Naive B cell (primary cell): ENCODE measurements at places on chromosomes 1 and 21.

GRCh38 chr1:14320986-14321385 is 277.5 kb upstream of the KAZN start:
- H3K27me3 ChIP-seq: peaks cover 20% of the 10 kb centered on the region
- no peak overlapping the region for H3K27ac ChIP-seq
- H3K4me1 ChIP-seq: no peaks in the 10 kb centered on the region
- H3K4me3 ChIP-seq: no peak overlapping the region
- H3K36me3 ChIP-seq: no peaks in the 10 kb centered on the region

DNA sequence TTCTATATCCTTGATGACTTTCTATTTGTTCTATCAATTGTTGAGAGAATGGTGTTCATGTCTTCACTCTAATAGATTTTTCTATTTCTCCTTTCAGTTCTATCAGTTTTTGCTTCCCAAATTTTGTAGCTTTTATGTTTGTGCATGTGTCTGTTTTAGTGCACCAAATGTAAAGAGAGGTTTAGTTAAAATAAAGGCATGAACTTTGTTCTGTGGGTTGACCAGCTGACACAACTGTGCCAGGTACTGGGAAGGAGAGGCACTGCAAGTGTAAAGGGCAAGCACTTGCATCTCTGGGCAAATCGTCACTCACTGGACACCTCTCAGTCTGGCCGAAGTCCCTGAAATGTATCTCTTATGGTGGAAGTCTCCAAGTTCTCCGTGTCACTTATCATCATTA is 38.6 kb upstream of the ABCD3 start:
- H3K36me3 ChIP-seq: no peaks in the 10 kb centered on the region
- no peak for DNase-seq
- H3K27me3 ChIP-seq: peaks cover 10% of the 10 kb centered on the region

DNA sequence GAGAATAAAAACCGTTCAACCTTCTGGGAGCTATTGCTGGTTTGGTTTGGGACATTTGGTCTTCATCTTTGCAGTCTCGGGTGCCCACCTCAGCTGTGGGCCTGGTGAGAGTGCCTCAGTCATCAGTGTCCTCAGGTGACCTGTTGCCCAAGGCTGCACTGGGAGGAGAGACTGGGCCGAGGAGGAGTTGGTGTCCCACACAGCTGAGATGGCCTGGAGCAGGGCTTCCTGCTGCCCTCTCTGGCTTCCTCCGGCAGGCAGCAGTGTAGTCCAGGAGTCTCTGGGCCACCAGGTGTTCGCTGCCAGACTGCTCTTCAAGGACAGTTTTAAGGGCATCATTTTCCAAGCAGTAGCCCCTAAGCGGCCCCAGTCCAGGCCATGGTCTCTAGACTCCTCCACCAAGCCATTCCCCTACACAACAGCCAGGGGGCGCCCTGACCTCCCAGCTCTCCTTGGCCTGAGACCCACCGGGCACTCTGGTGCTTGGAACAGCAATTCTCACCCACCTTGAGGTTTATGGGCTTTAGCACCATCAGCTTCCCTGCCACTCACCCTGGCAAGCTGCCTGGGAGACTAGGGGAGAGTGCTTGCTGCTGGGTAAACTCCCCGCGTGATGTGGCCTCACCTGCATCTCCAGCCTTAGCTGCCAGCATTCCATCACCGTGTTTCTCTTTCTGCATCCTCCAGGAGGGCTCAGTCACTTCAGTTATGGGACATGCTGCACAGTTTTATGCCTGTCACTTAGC is 9.1 kb upstream of the SYTL1 start:
- no peak overlapping the region for H3K4me3 ChIP-seq
- peak; percentile 51 for DNase-seq
- peak overlapping the region; percentile 56 for H3K27ac ChIP-seq
- no peaks in the 10 kb centered on the region for H3K36me3 ChIP-seq
- H3K4me1 ChIP-seq: peaks cover 50% of the 10 kb centered on the region

- no peak for DNase-seq
- no peak overlapping the region for H3K27ac ChIP-seq
- no peak overlapping the region for H3K4me3 ChIP-seq
Observed at GRCh38 chr1:152870831-152871730, 7.0 kb upstream of the SMCP start.

DNA sequence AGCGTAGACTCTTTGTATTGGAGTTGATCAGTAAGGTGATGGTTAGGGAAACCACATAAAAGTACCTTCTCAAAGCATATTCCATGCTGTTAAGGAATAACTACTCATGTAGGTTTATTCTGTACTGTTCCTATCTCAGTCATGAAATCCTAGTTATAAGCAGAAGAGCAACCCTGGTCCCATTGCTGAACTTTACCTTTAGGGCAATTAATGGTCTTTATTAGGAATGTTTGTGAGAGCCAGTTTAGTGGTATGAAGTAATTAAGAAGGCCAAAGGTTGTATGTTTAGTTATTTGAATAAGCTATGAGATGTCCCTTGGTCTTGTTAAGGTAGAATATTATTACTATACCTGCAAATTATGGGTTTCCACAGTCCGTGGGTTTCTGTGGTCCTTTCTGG is 44.0 kb downstream of the ACP6 start:
- H3K27ac ChIP-seq: no peak overlapping the region
- peaks cover 12% of the 10 kb centered on the region for H3K4me1 ChIP-seq
- no peaks in the 10 kb centered on the region for H3K36me3 ChIP-seq
- H3K27me3 ChIP-seq: no peaks in the 10 kb centered on the region
